Effector memory CD4-positive, alpha-beta T cell (primary cell): ENCODE measurements at places on chromosomes 1 and 21.

DNA sequence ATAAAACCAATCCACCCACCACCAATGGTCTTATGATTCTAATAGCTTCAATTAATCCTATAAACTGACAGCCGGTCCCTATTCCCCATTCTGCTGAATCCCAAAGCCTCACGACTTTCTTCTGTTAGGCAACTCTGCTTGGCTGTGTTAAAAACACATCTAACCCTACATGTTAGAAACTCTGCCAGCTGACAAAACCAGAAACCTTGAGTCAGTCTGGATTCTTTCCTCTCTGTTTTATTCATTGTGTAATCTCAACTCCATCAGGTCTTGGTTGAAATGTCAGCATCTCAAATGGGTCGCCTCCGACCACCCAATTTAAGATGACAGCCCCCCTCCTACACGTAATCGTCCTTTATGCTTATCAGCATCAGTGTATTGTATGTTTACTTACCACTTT, 312.1 kb downstream of the DISC1 start:
- no peaks in the 10 kb centered on the region for H3K36me3 ChIP-seq
- no peaks in the 10 kb centered on the region for H3K27me3 ChIP-seq
- no peaks in the 10 kb centered on the region for H3K4me1 ChIP-seq

- no peaks in the 10 kb centered on the region for H3K27me3 ChIP-seq
- no peak overlapping the region for H3K4me3 ChIP-seq
- DNase-seq, result no peak
- H3K4me1 ChIP-seq, result peaks cover 23% of the 10 kb centered on the region
- no peaks in the 10 kb centered on the region for H3K36me3 ChIP-seq
These were observed 52.2 kb downstream of the SSBP3 start for GRCh38 chr1:54353959-54354358.

- H3K27ac ChIP-seq, result peak overlapping the region; percentile 52
- H3K4me1 ChIP-seq, result peaks cover 11% of the 10 kb centered on the region
- peak; percentile 41 for DNase-seq
- H3K4me3 ChIP-seq, result no peak overlapping the region
These were observed 10.6 kb downstream of the GFI1 start for GRCh38 chr1:92476071-92476631.

DNA sequence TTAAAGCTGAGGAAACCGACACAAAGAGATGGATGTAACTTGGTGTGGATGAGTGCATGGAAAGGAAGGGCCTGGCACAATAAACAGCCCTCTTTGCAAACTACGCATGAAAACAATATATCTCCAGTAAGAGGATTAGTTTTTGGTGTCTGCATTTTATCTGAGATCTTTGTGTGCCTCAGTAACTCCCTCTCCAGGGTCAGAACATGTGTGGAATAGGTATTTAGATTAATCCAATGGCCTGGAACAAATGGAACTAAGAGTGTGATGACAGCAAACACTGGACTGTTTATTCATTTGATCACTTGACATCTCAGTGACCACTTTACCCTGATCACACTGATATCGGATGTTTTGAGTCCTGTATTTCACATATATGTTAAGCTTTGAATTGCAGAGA, 45.3 kb downstream of the AKNAD1 start:
- H3K27me3 ChIP-seq, result no peaks in the 10 kb centered on the region
- H3K4me3 ChIP-seq, result no peak overlapping the region
- peaks cover 20% of the 10 kb centered on the region for H3K36me3 ChIP-seq
- no peaks in the 10 kb centered on the region for H3K4me1 ChIP-seq
- no peak overlapping the region for H3K27ac ChIP-seq

- H3K4me1 ChIP-seq, result no peaks in the 10 kb centered on the region
- H3K4me3 ChIP-seq, result no peak overlapping the region
- H3K27me3 ChIP-seq, result no peaks in the 10 kb centered on the region
These were observed 2.7 kb upstream of the RAD54L start for GRCh38 chr1:46244656-46245371.

GRCh38 chr1:20405893-20406604, 80.0 kb downstream of the CAMK2N1 start:
- no peak overlapping the region for H3K4me3 ChIP-seq
- H3K4me1 ChIP-seq, result no peaks in the 10 kb centered on the region
- H3K27me3 ChIP-seq, result peaks cover 8% of the 10 kb centered on the region
- H3K36me3 ChIP-seq, result no peaks in the 10 kb centered on the region
- DNase-seq, result no peak

- H3K27me3 ChIP-seq, result no peaks in the 10 kb centered on the region
- H3K36me3 ChIP-seq, result no peaks in the 10 kb centered on the region
- H3K4me3 ChIP-seq, result no peak overlapping the region
- DNase-seq, result no peak
- H3K4me1 ChIP-seq, result no peaks in the 10 kb centered on the region
- H3K27ac ChIP-seq, result no peak overlapping the region
These were observed 34.8 kb downstream of the ZMYND12 start for GRCh38 chr1:42420911-42421585.

DNA sequence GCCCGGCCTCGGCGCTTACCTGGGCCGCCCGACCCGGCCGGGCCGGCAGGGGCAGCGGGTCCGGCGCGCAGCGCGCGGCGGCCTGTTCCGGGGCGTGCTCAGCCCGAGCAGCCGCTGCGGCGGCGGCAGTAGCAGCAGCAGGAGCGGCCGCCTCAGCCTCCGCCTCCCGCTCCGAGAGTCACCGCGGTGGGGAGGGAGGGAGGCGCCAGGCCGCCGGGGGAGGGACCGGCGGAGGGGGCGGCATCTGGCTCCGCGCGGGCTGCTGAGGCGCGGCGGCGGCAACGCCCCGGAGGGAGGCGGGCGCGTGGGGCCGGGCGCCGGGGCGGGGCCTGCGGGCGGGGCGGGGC, at the start of gene CTNNBIP1:
TSS of gene CTNNBIP1 (minus strand) at position 194 of the 347 bp plus-strand sequence. CDS start 38,205 bp downstream, outside the sequence.
- peak within 1 kb of the TSS; percentile 64 for H3K27ac ChIP-seq
- peaks cover 11% of the 10 kb centered on the region for H3K4me1 ChIP-seq
- DNase-seq, result no peak
- H3K36me3 ChIP-seq, result no peaks in the 10 kb centered on the region

- H3K36me3 ChIP-seq, result no peaks in the 10 kb centered on the region
- H3K4me1 ChIP-seq, result no peaks in the 10 kb centered on the region
- no peak overlapping the region for H3K4me3 ChIP-seq
- no peaks in the 10 kb centered on the region for H3K27me3 ChIP-seq
- DNase-seq, result no peak
- H3K27ac ChIP-seq, result no peak overlapping the region
These were observed 223.2 kb downstream of the BACH1 start for GRCh38 chr21:29521872-29522271.

DNA sequence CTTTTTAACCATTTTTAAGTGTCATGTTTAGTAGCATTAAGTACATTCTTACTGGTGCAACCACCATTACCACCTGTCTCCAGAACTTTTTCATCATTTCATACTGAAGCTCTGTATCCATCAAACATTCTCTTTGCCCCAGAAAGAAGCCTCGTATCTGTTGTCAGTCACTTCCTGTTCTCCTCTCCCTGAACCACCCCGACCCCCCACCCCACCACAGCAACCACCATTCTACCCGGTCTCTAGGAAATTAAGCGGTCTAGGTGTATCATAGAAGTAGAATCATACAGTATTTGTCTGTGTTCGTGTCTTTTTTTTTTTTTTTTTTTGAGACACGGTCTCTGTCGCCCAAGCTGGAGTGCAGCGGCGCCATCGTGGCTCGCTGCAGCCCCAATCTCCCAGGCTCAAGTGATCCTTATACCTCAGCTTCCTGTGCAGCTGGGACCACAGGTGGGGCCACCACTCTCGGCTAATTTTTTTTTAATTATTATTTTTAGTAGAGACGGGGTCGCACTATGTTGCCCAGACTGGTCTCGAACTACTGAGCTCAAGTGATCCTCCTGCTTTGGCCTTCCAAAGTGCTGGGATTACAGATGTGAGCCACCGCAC, 23.7 kb upstream of the EPHA8 start:
- H3K27me3 ChIP-seq, result no peaks in the 10 kb centered on the region
- no peaks in the 10 kb centered on the region for H3K36me3 ChIP-seq
- H3K27ac ChIP-seq, result no peak overlapping the region

- no peaks in the 10 kb centered on the region for H3K27me3 ChIP-seq
- H3K4me3 ChIP-seq, result no peak overlapping the region
- DNase-seq, result no peak
- no peaks in the 10 kb centered on the region for H3K36me3 ChIP-seq
- H3K27ac ChIP-seq, result no peak overlapping the region
These were observed 70.4 kb upstream of the BACH1 start for GRCh38 chr21:29228306-29228705.

- no peaks in the 10 kb centered on the region for H3K27me3 ChIP-seq
- H3K4me1 ChIP-seq, result no peaks in the 10 kb centered on the region
- H3K27ac ChIP-seq, result no peak overlapping the region
- no peaks in the 10 kb centered on the region for H3K36me3 ChIP-seq
These were observed 61.8 kb upstream of the B3GALNT2 start for GRCh38 chr1:235566084-235566483.

DNA sequence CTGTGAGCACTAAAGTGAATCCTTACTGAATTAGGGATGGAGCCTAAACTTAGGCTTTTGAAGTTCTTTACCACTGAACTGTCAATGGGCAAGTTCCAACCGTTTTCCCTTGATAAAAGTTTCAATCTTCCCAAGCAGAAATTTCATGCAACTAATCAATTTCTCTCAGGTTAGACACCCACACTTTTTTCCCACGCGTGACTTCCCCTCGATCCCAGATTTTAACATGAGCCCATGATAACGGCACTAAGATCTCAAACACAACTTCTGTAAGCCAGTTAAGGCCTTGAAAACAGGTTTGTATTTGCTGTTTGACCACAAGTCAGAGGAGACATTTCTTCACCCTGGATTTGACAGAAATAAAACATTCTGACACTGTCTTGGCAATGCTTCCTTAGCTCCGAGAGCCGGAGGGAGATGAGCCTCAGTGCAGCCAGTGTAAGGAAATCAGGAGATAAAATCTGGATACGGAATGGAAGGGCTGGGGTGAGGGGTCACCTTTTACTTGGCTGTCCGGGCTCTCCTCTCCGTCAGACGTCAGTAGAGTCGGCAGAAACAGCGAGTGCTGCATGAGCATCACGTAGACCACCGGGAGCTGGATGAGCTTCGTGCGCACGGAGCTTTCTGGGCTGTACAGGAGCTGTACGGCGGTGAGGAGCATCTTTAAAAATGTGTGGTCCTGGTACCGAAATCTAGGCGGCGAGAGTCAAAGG, 39.7 kb downstream of the MRAP start:
- no peak for DNase-seq
- H3K27me3 ChIP-seq, result no peaks in the 10 kb centered on the region
- no peak overlapping the region for H3K27ac ChIP-seq
- no peaks in the 10 kb centered on the region for H3K4me1 ChIP-seq
- no peak overlapping the region for H3K4me3 ChIP-seq

DNA sequence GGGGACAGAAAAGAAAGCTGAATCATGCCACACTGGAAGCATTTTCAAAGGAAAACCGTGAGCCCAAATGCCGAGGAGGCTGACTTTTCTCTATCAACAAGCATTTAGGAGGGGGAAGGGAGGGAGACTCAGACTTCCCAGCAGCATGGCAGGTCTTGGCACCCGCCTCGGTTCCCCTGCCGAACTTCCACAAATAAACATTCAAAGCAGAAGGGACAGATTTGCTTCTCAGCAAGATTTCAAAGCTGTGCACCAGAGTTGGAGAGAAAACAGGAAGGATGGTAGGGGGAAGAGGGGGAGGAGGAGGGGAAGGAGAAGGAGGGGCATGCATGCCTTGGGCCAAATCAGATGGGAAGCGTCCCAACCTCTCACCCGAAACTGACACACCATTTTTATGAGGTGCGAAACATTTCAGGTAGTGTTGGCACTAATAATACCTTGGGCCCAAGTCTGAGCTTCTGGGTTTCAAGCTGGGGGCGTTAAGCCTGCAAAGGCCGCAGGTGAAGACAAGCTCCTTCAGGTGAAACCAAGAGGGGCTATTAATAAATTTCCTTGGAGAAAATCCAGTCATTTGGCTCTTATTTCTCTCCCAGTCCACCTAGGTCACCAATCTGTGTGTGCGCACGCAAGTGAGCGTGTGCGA, 26.4 kb downstream of the ABCA4 start:
- H3K27ac ChIP-seq, result no peak overlapping the region
- no peaks in the 10 kb centered on the region for H3K36me3 ChIP-seq
- no peak for DNase-seq
- H3K27me3 ChIP-seq, result no peaks in the 10 kb centered on the region
- no peak overlapping the region for H3K4me3 ChIP-seq
- no peaks in the 10 kb centered on the region for H3K4me1 ChIP-seq

DNA sequence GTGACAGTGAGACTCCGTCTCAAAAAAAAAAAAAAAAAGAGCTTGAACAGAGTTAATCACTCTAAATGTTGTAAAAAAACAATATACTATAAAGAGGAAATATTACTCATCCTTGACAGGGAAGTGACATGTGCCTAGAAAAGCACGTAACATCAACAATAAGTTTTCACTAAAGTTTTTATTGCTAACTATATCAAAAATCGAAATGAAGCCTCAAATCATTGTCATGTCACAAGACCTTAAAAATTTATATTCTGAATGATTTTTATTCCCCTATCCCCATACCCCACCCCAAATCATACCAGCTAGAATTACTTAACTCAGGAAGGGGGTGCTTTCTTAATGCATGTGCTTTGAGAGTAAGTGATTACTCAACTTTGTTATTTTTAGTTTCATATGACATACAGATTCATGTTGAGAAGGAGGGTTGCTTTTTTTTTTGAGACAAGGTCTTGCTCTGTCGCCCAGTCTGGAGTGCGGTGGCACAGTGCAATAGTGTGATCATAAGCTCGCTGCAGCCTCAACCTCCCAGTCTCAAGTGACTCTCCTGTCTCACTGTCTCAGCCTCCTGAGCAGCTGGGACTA, 53.6 kb upstream of the MUTYH start:
- no peak for DNase-seq
- no peaks in the 10 kb centered on the region for H3K36me3 ChIP-seq
- no peaks in the 10 kb centered on the region for H3K4me1 ChIP-seq
- no peaks in the 10 kb centered on the region for H3K27me3 ChIP-seq

GRCh38 chr1:94105957-94106529, 14.9 kb downstream of the ABCA4 start:
- no peak overlapping the region for H3K4me3 ChIP-seq
- DNase-seq, result no peak
- H3K27me3 ChIP-seq, result no peaks in the 10 kb centered on the region

DNA sequence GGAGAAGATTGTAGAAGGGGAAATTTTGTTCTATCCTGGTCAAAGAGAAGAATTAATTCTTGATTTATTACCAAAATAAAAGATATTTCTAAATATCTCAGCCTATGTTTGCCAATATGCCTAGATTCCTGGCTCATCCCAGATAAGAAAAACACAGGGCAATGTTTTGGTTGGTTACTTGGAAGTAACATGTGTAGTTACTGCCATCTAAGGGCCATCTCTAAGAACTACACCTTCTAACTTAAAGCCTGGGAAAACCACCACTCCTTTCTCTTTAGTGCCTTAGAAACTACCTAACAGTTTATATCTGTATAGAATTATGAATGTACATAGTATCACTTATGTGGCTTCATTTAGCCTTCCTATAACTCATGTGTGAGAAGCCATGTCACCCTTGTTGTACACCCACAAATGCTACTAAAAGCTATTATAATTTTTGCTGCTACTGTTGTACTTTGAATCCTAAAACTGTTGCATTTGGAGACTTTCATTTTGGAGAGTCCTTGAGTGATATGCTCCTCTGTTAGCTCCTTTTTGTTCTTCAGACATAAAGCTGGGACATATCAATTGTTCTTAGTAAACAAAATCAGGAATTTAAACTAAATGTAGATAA, 4.5 kb downstream of the AIM2 start:
- H3K36me3 ChIP-seq, result no peaks in the 10 kb centered on the region
- no peak overlapping the region for H3K27ac ChIP-seq
- H3K4me3 ChIP-seq, result no peak overlapping the region
- no peaks in the 10 kb centered on the region for H3K27me3 ChIP-seq

GRCh38 chr21:32424674-32425073, 12.2 kb downstream of the EVA1C start:
- H3K4me3 ChIP-seq, result no peak overlapping the region
- H3K27ac ChIP-seq, result no peak overlapping the region
- DNase-seq, result no peak
- H3K27me3 ChIP-seq, result no peaks in the 10 kb centered on the region
